ENCODE measurements at places on chromosomes 5 and 9.

DNA sequence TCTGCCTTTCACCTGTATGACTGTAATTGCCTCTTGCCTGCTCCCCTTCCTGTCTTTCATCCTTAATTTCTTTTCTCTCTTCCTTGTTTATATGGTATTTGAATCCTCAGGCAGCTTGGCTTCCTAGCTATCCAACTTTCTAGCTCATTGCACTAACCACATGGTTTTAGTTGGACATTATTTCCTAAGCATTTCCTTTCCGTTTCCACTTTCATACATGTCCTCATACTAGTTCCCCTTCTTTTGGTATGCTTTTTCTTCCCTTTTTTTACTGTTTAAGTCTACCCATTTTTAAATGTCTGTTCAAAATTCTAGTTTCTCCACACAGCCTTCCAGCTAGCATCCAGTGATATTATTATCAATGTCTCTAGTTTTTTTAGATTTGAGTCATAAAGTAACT, 6.6 kb downstream of the CWC27 start:
- no peak for DNase-seq

GRCh38 chr5:84403773-84404172, 19.1 kb upstream of the EDIL3 start:
- DNase-seq = no peak

DNA sequence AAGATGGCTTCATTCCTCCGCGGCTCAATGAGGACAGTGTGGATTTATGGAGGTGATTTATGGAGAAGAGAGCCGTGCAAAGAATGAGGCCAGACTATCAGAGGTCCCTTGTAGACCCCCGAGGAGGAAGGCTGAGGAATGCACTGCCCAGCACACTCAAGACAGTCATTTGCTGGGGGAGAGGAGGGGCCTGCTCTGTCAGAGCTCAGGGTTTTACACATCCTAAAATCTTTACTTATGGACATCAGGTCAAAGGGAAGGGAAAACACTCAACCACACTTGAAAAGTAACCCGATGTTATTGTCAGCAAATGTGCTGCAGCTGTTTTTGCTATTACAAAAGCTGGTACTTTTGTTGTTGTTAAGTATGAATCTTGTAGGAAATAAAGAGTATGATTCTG, 289.5 kb downstream of the SLIT3 start:
- DNase-seq = no peak

DNA sequence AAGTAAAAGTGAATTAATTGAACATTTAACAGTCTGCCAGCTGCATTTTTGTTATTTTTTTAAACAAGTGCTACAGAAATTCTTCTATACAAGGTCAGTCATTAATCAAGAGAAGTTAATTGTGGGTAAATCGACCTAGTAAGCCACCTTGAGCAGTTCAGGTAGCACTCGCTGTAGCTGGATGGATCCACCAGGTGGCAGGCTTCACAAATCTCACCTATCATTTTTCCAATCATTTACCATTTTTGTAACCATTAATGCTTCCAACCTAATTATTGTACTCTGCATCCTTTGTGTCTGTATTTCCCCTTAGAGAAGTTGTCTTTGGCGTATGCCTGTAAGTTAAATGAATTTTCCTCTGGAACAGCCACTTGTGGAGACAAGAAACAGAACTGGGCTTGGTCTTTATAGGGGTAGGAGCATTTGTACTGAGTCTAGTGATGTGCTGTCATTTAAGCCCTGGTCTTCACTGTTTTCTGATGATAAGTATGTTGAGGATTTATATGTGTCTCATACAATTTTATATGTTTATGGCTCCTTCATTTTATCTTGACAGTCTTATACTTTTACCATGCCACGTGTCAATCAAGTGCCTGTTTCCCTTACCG, 39.5 kb downstream of the CD180 start:
- DNase-seq = no peak

DNA sequence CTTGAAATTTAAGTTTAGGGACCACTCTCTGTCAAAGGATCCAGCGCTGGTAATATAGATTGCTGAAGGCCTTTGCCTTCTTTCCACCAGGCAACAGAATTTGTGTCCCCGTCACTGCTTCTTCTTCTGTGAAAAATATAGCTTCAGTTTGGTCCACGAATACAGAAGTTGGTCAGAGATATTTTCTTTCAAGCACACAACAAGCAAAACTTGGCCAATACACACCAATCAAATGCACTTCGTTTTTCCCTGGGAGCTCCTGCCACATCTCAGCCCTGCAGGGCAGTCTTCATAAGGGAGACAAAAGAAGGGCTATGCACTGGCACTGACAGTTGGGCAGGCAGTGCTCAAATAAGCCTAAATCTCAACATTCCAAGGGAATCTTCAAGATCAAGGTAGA, 22.9 kb downstream of the HAVCR2 start:
- no peak for DNase-seq

GRCh38 chr5:4511996-4512656, 628.0 kb upstream of the ADAMTS16 start:
- no peak for DNase-seq

DNA sequence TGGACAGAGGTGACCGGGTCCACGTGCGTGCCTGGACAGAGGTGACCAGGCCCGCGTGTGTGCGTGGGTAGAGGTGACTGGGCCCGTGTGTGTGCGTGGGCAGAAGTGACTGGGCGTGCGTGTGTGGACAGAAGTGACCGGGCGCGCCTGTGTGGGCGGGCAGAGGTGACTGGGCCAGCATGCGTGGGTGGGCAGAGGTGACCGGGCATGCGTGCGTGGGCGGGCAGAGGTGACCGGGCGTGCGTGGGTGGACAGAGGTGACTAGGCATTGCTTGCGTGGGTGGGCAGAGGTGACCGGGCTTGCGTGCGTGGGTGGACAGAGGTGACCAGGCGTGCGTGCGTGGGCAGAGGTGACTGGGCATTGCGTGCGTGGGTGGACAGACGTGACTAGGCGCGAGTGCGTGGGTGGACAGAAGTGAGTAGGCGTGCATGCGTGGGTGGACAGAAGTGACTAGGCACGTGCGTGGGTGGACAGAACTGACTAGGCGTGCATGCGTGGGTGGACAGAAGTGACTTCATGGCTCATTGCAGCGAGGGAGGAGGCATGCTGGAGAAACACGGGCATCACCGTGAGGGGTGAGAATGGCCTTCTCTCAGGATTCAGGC, 254.1 kb upstream of the IRX4 start:
- DNase-seq = no peak

- no peak for DNase-seq
Observed at GRCh38 chr5:90092734-90093133, 316.8 kb downstream of the CETN3 start.
